ENCODE measurements at places on chromosomes 16 and 17. TPM values are rescaled to one million over a fixed set of nuclear protein-coding genes. Genes with fewer than 3 reads are reported as not detected.

DNA sequence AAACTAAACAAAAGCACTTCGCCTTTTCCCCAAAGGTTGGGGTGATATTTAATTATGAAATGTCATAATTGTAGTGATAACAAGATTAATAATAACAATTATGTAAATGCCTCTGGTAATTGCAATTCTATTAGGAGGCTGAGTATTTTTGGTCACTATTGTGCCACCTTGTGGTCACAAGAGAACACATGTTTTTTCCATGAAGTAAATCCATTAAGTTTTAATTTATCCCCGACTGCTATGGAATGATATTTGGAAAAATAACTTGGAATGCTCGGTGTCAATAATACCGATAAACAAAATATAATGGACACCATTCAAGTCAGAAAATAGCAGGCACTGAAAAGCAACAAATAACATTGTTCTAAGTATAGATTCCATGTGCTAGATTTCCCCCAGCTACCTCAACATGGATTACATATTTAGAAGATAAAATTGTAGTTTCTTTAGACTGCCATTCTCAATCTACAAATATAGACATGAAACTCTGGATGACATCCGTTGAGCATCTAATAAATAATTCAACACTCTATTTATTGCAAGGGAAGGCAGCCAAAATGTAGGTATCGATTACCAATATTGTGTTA is 25.0 kb upstream of the KCNJ2 start:
- no peak for DNase-seq

Gene RTN4RL1
- not detected for total RNA-seq

DNA sequence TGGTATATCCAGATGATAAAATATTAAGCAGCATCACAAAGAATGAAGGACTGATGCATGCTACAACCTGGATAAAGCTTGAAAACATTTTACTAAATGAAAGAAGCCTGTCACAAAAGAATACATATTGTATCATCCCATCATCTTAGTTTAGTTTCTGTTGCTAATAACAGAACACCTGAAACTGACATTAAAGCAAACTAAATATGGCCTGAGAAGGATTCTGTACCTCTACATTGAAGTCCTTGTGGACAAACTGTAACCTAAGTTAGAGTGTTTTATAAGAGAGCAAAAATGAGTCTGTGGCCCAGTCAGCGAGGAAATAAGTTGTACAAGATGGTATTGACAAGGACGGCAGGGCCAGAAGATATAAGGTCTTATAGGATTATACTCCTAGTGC is 261.0 kb upstream of the CPHXL start:
- DNase-seq, result no peak

DNA sequence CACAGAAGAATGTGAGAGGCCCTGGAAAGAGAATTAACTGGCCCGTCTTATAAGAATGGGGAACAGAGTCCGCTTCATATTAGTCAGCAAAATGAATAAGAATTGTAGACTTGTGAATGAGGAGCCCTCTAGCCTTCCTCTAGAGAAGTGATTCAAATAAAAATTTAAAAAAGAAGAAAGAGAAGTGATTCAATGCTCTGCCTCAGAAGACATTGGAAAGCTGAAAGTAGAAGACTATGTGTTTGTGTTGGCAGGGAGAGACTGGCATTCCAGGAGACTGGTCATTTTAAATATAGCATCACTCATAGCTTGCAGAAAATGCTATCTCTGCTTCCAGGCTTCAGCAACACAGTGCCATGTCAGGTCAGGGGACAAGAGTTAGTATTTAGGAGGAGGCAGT is 190.6 kb upstream of the HS3ST3A1 start:
- no peak for DNase-seq

Gene CACNA1H
- total RNA-seq, result 6.7 TPM

GRCh38 chr16:88870608-88871348 is 4.3 kb upstream of the PABPN1L start:
- no peak for DNase-seq

Measured in kidney epithelial cell (primary cell).